ENCODE measurements at places on chromosomes 2 and 18. TPM values are rescaled to one million over a fixed set of nuclear protein-coding genes. Genes with fewer than 3 reads are reported as not detected.

Gene CHRND
- total RNA-seq: not detected

DNA sequence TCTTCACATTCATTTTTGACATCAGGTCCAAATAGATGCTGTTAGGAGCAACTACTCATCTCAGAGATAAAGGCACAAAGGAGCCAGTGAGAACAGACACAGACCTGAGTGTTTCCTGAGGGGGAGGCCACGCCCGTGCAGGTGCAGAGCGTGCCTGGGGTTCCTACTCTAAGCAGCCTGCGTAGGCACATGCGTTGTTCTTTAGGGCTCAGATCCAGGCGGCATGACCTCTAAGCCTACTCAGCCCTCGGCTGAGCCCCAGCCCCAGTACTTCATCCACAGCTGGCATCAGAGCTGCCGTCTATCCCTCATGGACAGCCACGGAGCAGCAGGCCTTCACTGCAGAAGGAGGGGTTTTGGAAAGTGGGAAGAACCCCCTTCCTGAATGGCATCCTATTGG lies 54.9 kb upstream of the PXDN start:
- DNase-seq: no peak

DNA sequence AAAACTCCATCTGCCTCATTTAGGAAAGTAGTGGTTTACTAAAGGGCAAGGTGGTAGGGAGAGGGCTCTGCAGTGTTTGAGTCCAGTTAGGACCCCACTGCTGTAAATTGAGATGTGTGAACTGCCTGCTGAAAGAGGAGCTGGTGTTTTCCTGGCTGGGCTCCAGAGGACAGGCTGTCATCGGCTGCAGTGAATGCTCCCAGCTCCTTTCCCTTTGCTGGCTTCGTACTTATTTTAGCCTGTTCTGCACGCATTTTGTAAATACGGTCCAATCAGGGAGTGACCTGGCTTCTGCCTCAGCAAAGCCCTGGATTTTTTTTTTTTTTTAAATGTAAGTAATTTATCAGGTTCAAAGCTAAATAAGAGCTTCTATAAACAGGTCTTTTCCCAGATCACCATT lies 37.5 kb downstream of the SLC4A3 start:
- no peak for DNase-seq

DNA sequence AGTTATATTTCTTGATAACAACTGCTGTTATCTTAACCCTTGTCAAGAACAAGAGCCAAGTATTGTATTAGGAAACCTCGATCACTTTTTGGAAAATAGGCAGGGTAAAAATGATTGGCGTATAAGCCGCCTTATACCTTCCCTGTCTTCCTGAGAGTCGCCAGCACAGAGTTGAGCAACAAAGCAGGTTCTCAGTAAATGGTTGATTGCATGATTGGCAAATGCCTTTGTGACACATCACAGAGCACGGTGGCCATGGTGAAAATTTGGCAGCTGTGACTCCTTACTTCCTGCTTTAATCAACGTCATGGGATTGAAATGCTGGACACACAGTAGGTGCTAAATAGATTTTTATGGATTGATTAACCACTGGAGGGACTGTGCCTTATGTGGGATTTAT lies 3.9 kb upstream of the KLHL29 start:
- DNase-seq: peak; percentile 90

DNA sequence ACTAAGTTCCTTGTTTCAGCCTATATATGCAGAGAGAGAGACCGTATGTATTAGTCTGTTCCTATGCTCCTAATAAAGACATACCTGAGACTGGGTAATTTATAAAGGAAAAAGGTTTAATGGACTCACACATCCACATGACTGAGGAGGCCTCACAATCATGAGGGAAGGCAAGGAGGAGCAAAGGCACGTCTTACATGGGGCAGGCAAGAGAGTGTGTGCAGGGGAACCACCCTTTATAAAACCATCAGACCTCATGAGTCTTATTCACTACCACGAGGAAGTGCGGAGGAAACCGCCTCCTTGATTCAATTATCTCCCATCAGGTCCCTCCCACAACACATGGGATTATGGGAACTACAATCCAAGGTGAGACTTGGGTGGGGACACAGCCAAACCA lies 73.8 kb downstream of the TMEM18 start:
- peak; percentile 13 for DNase-seq

DNA sequence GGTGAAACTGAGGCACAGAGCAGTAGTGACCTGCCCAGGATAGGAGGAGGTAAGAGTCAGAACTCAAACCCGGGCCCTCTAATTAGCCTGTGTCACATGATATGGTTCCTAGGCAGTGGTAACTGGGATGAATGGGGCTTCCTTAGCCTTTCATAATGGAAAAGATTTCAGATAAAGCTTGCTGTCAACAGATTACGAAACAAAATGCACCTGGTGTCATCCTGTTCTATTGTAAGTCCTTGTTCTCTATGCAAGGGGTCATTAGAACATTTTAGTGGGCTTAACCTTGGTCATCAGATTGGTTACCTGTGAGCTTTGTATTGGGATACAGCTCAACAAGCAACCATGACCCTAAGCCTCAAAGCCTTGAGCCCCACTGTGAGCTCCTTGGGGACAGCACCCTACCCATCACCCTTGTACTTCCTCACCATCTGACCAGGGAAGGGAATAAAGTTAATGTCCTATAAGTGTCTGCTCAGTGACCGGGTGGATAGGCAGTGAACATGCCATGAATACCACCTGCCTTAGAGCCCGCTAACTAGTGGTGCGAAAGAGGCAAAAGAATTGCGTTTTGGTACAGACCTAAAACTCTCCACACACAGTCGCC lies 70.3 kb upstream of the RMDN2 start:
- DNase-seq: no peak

Gene FOXI3
- not detected for total RNA-seq

Gene CTAGE1
- not detected for total RNA-seq

DNA sequence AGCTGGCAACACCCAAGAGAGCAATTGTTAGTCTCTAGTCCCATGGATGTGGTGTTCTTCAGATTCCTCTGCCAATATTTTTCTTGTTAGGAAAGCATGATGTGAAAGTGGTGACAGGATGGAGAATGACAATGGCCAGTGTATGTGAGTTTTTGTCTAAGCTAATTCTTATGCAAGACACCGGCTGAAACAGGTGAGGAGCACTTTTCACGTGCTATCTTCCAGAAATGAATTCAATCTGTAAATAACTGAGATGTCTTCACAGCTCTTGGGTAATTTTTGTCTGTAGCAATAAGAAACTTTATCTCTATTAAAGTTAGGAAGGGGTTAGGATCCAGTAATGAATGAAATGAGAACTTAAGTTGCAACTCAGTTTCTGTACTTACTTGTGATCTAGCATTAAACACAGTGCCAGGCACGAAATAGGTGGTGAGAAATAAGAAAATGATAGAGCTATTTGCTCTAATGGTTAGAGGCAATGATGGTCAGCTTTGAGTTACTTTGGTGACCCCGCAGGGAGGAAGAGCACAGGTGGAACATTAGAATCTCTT lies 676 bp upstream of the AGPS start:
- DNase-seq: no peak

Gene ACTG2
- not detected for total RNA-seq

DNA sequence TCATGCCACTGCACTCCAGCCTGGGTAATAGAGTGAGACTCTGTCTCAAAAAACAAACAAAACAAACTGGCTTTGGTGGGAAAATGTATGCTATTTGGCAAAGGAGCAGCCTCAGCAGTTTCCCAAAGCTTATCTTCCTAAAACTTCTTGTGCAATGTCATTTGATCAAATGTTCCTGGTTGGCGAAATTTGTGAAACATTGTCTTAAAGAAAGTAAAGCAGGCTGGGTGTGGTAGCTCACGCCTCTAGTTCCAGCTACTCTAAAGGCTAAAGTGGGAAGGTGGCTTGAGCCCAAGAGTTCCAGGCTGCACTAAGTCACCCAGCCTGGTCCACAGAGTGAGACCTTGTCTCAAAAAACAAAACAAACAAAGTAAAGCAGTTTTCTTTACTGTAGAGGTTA lies 17.3 kb upstream of the TAF4B start:
- no peak for DNase-seq

DNA sequence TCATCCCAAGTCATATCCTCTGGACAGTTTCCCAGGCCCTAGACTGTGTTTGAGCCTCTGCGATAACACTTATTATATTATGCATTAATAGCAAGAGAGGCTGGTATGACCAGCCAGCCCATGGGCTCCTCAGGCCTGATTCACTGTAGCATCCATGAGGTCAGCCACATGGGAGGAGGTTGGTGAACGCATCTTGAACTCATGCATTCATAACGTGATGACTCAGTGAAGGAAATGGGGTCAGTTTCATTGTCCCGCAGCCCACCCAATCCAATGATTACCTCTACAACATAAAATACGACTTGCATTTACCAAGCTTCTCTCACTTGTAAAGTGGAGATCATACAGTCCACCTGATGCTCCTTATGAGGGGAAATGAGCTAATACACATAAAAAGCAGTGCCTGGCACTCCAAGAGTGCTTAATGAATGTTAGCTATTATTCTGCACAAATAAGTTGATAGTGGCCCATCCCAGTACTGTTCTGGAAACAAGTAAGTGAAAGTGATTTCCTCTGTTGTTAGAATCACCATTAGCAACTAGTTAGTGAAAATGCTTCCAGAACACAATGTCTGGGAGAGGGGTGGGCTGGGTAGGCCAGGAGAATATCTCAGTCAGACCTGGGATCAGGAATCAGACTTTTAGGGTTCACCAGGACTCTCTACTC lies 46.1 kb upstream of the CELF4 start:
- no peak for DNase-seq

DNA sequence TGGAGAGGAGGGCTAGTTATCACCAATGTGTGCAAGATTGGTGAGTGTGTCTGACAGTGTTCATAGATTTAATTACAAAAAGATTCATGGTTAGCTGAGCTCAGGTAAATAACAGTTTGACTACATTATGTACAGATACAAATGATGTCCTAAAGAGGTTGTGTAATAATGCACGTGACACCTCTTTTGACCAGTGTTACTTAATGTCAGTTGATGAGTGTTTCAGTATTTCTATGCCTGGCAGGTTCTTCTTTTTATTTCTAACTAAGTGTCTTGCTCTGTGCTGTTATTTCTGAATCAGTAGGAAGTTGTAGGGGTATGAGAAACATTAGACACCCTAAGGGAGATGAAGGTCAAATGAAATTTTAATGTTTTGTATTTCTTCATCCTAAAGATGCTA lies 7.9 kb upstream of the INHBB start:
- DNase-seq: no peak

- no peak for DNase-seq
Observed at GRCh38 chr2:56715683-56716082, 531.9 kb downstream of the CCDC85A start.

DNA sequence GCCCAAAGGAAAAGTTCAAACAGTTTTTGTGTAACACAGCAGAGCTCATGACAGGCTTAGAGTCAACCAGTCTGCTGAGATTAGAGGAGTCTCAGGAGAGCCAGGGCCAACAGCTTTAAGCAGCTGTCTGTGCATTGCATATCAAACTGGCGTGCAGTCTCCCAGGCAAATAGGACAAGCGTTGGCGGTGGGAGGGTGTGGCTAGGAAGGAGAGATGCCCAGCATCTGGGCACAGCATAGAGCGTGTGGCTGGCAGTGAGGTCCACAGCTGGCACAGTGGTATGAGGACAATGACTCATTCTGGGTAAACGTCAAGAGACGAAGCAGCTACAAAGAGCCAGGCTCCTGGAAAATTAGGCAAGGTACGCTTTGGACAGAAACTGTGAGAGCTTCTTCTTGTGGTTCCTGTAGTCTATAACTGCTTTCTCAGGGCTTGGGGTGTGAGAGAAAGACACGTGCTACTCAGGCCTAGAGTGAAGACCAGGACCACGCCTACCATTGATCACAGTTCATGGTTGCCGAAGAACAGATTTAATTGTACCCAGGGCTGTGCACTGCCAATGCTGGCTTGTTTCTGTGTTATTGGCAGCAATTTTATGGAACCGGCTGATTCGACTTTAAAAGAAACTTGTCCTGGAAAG lies 14.8 kb downstream of the ZAP70 start:
- DNase-seq: peak; percentile 23

Gene FEV
- not detected for total RNA-seq

DNA sequence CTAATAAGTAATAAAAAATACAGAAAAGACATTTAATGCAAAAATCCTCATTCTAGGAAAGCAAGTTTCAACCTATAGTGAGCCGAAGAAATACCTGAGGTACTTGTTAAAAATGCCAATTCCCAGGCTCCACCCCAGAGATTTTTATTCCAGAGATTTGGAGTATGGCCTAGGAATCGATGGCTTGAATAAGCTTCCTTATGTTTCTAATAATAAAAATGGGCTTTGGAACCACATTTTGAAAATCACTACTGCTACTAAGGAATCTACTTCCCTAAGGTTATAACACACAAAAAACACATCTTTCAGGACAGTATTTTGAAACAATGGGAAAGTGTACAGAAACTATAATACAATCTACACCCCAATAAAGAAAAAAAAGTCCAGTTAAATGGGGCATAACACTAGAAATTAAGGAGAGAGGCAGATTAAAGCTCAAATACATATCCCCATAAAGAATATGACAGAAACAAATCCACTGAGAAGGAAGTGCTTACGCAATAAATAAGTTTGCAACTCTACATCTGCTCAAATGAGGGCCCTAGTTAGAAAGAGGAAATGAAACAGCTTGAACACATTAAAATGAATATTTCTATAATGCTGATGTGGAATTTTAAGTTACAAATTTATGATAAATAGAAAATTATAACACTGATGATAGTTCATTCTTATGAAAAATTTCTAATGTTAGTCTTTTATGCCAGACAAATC lies 103.7 kb downstream of the EPB41L3 start:
- DNase-seq: no peak
